ENCODE measurements at places on chromosomes 4 and X. TPM values are rescaled to one million over a fixed set of nuclear protein-coding genes. Genes with fewer than 3 reads are reported as not detected.

GRCh38 chrX:22577181-22577580 lies 304.5 kb downstream of the CBLL2 start:
- DNase-seq: no peak

- DNase-seq: no peak
Measured at GRCh38 chr4:101711590-101712260, 78.8 kb upstream of the BANK1 start.

DNA sequence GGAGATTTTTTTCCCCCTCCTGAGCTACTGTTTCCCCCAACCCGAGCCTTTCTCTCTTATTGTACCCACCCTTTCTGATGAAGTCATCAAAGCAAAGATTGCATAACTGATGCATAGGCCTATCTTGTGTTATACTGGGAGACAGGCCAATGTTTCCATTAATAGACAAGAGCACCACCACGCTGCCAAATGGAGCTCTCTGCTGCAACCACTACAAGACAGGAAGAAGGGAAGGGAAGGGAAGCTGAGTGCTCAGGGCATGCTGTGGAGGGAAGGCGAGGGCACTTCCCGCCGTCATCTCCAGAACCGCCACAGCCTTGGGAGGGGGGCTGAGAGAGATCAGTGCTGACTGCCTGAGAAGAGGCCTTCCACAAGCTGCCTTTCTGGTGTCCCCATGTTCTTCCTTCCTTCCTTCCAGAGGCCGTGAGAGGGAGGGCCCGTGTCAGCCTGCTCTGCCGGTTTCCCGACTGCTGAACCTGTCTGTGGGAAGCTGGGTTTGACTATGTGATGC lies 75.0 kb downstream of the MGST2 start:
- no peak for DNase-seq

GRCh38 chrX:83469551-83469950 lies 38.5 kb upstream of the POU3F4 start:
- DNase-seq: no peak

GRCh38 chr4:48255072-48255958 lies 14.3 kb downstream of the TEC start:
- no peak for DNase-seq

DNA sequence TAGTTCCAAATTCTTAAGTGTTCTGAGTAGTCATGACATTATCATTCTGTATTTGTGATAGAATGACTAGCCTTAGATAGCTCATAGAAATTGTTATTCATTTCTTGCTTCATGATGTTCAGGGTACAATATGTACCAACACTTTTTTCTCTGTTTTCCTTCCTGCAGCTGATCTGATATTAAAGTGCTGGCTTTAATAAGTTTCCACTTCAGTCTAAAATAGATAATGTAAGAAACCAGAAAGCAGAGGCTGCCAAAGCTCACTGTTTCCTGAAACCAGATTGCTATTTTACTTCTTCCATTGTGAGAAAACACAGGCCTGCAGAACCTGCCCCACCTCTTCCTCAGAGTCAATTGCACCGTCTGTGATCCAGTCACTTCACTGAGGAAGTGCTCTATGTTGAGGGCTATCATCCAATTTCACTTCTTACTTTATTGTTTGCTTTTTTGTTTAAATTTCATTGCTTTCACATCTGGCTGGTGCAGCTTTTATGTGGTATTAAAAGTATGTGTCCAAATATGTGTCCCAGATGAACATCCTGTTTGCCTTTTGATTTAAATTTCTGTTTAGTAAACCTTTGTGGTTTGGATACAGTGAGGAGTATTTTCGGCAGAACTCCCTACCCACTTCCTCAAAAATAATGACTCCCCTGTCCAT lies 652.1 kb downstream of the ANKRD50 start:
- DNase-seq: no peak

GRCh38 chr4:23717528-23718248 lies 172.2 kb downstream of the PPARGC1A start:
- no peak for DNase-seq

GRCh38 chr4:10108818-10109783 lies 7.5 kb downstream of the WDR1 start:
- DNase-seq: no peak

DNA sequence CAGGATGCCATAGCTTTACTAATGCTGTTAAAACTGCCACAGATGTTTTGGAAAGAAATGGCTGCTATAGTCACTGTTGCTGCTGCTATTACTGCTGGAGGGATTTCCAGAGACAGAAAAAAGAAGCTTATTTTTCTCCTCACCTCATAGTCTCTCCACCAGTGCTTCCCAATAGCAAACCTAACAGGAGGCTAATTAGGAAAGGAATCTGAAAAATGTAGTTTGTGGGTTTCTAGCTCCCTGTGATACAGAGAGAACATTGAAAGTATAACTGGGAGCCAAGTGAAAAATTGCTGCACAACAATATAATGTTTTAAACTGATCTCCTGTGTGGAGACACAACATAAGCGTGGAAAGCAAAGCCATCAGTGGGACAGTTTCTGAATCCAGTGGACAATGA lies 8.6 kb upstream of the TSPAN7 start:
- no peak for DNase-seq

DNA sequence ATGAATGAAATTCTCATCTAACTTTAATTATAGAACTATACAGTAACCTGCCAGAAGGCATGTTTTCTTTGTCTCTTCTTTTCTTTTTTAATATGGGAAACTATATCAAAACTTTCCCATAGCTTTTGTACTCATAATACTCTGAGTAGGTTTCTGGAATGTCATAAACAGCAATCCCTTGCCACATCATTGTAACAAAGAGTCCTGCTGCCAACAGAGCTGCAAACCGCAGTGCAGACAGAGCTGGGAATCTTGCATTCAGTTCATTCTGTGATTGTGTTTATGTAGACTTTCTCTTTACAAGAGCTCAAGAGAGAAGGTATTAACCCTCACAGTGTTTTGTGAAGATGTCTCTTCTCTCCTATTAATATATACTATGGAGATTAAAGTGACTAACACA lies 304.4 kb upstream of the SLIT2 start:
- DNase-seq: no peak

Gene TKTL1
- 35.7 TPM for polyA plus RNA-seq

Gene ACE2
- not detected for polyA plus RNA-seq

Gene MTTP
- not detected for polyA plus RNA-seq

All from naive thymus-derived CD4-positive, alpha-beta T cell (primary cell).